ENCODE measurements at places on chromosomes 11 and 22.
A peak's percentile ranks its signal among the peaks of the same experiment; 100 is the strongest.

GRCh38 chr22:27990451-27990840 is 71.4 kb upstream of the PITPNB start:
- no peak for DNase-seq

DNA sequence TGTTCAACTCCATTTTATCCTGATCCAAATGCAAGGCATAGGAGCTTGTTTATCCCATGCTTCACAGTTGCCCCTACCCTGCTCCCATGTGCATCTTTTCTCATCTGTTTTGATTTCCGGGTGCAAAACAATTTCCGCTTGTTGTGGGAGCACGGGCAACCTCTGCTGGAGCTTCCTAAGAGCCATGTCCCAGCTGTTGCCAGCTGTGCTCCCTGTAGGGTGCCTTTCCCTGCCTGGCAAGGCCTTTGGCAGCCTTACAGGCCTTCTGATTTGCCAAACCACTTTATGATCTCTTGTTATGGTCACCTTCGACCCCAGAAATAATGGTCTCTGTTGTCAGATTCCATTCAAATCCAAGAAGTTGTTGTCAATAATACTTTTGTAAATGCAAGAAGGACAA is 1038.5 kb downstream of the OPCML start:
- no peak for DNase-seq

GRCh38 chr11:117983163-117983475 is 3.1 kb upstream of the IL10RA start:
- no peak for DNase-seq

DNA sequence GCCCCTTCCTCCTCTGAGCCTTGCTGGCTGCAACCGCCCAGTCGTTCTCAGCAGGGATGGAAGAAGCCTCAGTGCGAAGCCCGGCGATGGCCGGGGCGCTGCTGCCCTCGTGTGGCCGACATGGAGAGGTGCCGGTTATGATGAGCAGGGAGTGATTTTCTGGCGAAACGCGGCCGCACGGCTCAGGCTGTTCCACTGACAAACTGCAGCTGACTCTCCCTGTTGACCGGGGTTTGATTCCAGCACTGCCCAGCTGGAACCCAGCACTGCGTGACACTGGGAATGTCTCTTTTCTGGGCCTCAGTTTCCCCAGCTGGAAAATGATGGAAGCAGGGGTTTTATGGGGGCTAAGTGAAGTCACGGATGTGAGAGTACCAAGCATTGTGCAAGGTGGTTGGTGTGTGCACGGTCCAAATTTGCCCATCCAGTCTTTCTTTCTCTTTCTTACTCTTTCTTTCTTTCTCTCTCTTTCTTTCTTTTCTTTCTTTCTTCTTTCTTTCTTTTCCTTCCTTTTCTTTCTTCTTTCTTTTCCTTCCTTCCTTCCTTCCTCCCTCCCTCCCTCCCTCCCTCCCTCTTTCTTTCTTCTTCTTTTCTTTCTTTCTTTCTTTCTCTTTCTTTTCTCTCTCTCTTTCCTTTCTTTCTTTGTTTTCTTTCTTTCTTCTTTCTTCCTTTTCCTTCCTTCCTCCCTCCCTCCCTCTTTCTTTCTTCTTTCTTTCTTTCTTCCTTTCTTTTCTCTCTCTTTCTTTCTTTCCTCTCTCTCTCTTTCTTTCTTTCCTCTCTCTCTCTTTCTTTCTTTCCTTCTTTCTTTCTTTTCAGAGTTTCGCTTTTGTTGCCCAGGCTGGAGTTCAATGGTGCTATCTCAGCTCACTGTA is 25.8 kb upstream of the MPPED1 start:
- peak; percentile 43 for DNase-seq

DNA sequence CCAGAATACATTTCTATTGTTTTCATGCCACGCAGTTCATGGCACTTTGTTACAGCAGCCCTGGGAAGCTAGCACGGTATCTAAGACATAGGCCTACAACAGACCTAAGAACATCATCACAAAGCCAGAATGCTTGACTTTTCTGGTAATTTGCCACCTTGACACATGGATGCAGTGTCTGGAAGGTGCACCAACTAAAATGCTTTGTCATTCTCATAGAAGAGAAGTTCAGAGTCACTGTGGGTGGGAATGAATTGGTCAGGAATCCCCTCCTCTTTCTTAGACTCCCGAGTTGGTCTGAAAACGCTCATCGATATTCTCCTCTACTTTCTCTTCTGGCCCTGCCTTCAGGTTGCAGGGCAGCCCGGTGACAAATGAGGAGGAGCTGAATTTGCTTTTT is 121.5 kb downstream of the COMMD9 start:
- DNase-seq = no peak

DNA sequence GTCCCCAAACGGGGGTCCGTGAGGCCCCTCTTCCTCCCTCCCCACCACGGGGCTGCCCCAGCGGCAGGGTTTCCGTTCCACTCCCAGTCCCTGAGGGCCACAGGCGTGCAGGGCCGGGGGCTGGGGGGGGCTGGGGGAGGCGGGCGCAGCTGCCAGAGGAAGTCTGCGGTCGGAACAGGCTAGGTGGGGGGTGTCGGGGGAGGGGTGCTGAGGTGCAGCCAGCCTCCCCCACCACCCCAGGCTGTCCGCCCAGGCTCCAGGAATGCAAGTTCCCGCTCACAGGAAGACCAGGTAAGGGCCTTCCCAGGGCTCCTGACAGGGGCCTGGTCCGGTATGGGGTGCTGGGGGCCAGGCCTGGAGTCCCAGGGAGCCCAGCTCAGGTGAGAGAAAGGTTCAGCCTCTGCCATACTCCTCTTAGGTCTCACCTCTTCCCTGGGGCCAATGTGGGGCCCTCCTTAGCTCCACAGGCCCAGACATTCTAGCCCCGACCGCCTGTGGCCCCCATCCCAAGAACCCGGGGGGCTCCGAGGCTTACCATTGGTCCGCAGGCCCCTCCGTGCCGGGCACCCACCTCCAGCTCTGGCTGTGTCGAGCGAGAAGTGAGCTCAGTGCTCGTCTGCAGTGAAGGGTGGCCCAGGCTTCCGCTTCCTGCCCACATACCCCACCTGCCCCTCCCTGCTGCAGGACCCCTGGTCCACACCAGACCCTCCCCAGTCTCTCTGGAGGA is at the start of gene PTPRCAP:
Gene PTPRCAP, minus strand, starts transcription at position 601 of the 727 bp plus-strand sequence. Its CDS starts 63 bp downstream, at position 538.
- peak; percentile 51 for DNase-seq

DNA sequence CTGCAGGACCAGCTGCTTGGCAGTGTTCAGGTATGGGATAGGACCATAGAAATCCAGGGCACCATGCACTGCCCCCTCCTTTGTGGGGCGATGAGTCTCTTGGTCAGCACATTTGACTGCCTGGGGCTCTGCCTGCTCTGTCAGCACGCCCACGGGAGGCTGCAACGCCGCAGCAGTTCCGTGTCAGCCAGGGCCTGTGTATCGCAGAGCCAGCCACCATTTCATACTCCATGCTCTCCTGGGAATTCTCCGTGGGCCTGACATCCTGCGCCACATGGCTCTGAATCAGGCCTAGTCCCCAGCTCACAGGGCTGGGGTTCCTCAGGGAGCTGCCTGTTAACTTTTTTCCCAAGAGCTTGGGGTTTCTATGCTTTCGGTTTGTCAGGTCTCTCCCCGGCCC is 16.9 kb upstream of the RELT start:
- no peak for DNase-seq

- no peak for DNase-seq
Observed at GRCh38 chr11:123062892-123063825, 1.2 kb upstream of the HSPA8 start.

DNA sequence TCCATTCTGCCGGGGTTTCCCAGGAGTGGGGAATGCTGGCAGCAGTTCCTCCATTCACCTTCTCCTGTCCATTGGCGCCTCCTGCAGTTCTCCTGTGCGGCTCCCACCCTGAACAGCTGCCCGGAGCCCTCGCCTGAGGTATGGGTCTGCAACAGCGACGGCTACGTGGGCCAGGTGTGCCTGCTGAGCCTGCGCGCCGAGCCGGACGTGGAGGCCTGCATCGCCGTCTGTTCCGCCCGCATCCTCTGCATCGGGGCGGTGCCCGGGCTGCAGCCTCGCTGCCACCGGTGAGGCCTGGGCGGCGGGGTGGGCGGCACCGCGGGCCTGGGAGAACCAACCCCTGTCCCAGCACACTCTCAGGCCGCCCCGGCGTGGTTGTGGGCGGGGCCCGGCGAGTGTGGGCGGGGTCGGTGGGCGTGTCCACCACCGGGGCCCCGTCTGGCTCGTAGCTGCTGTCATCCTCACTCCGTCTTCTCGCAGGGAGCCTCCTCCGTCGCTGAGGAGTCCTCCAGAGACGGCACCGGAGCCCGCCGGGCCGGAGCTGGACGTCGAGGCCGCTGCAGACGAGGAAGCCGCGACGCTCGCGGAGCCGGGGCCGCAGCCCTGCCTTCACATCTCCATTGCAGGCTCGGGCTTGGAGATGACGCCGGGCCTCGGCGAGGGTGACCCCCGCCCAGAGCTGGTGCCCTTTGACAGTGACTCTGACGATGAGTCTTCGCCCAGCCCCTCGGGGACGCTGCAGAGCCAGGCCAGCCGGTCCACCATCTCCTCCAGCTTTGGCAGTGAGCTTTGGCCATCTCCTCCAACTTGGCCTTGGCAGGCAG is 14.0 kb upstream of the RELT start:
- no peak for DNase-seq

- no peak for DNase-seq
Observed at GRCh38 chr11:95576146-95576845, 213.3 kb downstream of the FAM76B start.

- no peak for DNase-seq
Observed at GRCh38 chr11:108154591-108154990, 33.2 kb downstream of the ACAT1 start.

DNA sequence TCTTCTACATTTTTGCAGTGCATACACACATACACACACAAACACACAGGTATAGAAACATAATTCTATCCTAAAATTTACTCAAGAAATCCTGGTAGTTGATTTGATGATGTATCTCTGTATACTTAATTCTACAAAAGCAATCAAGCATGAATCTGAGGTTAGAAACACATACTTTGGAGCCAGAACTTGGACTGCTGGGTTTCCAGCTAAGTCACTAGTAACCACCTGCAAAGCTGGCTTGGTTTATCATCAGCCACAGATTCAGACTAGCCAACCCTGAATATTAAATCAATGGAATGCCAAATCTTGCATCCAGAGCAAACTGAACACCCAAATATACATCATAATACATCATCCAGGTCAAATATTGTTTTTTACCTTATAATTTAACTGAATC is 24.8 kb upstream of the POU2AF2 start:
- no peak for DNase-seq

GRCh38 chr11:73404048-73404447 is 27.8 kb downstream of the RELT start:
- no peak for DNase-seq

DNA sequence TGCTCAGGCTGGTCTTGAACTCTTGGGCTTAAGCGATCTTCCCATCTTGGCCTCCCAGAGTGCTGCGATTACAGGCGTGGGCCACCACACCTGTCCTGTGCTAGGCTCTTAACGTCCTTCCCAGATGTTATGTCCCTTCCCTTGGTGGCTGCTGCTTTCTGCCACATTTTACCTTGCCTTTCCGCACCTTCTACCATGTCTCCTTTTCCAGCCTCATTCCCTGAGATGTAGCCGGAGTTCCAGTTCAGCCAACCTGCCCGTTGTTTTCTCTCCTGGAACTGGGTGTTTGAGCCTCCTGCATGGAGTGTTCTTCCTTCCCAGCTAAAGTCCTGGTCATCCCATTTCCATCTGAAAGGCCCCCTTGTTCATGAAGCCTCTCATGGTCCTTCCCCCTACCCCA is 95.3 kb downstream of the PTPRJ start:
- no peak for DNase-seq

DNA sequence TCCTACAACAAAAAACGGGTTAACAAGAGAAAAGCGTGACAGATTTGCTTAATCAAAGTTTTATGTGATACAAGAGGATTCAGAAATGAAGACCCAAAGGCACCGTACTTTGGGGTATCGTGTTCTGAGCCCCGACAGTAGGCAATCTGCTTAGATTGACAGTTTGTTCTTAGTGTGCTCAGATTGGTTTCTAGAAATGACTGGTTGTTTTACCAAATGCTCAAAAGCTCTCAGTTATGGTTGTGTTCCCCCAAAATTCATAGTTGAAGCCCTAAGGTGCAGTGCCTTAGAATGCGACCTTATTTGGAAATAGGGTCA is 102.7 kb downstream of the RASSF10 start:
- DNase-seq = no peak

DNA sequence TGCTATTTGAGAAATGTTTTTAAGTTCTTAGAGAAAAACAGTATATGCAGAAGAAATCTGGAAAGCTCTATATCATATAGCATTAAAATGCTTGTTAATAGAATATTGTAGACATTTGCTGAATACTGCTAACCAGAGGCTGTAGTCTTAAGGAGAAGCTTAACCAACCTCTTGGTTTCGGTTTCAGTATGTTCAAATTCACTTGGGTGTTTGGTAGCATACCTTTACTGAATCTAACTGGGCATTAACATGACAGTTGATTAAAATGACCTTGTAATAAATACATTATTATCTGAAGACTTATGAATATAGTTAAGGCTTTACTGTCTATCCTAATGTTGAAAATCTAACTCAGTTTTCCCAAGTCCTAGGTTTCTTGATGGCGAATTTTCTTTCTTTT is 5.4 kb downstream of the PCF11 start:
- no peak for DNase-seq

DNA sequence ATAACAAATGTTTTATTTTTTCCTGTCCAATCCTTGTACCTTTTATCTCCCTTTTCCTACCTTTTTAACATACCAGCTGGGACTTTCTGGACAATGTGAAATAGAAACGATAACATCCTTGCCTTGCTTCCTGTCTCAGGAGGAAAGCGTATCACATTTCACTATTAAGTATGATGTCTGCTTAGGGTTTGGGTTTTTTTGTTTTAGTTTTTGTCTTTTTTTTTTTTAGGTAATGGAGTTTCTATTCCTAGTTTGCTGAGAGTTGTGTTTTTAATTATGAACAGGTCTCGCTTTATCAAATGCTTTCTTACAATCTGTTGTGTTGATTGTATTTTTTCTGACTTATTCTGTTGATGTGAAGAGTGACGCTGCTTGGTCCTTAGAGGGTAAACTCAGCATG is 64.2 kb upstream of the KCNQ1OT1 start:
- DNase-seq = no peak

DNA sequence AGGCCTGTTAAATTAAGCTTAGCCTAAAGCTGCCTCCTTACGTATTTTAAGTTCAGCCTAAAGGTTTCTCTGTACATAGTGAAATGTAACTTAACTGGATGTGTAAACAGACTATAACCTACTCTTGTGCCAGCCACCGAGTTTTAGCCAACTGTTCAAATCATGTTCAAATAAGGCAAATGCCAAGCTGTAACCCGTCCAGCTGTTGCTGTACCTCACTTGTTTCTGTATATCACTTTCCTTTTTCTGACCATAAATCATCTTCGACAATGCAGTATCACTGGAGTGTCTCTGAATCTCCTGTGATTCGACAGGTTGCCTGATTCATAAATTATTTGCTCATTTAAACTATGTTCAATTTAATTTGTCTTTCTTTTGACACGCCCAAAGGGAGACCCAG is 4.0 kb upstream of the PLAAT5 start:
- no peak for DNase-seq

- no peak for DNase-seq
Observed at GRCh38 chr11:86708669-86709068, 36.3 kb upstream of the ME3 start.

- DNase-seq = peak; percentile 23
Observed at GRCh38 chr11:120172054-120172911, 34.4 kb upstream of the TRIM29 start.

Data from stimulated activated CD4-positive, alpha-beta T cell treated with anti-CD3 and anti-CD28 coated beads, Interleukin-1b, Interleukin-23, amount 100 ng/mL, for 24 hours (primary cell).